ENCODE measurements at places on chromosomes 12 and 14. TPM values are rescaled to one million over a fixed set of nuclear protein-coding genes. Genes with fewer than 3 reads are reported as not detected.

The GPHB5 gene
- not detected for total RNA-seq

The KRT5 gene
- 9.4 TPM for total RNA-seq

The AMHR2 gene
- total RNA-seq: not detected

The RTL1 gene
- not detected for total RNA-seq

The OTUB2 gene
- 2.2 TPM for total RNA-seq

The EPYC gene
- not detected for total RNA-seq

The ATP5F1B gene
- 321 TPM for total RNA-seq

The TAS2R7 gene
- not detected for total RNA-seq

The IAPP gene
- not detected for total RNA-seq

The HSPB8 gene
- total RNA-seq: 1.1 TPM

The SLC10A1 gene
- total RNA-seq: not detected

The MSI1 gene
- total RNA-seq: not detected

The DCAF4 gene
- 43.1 TPM for total RNA-seq

The CDCA3 gene
- total RNA-seq: 3.3 TPM

The PAH gene
- not detected for total RNA-seq

The FAR2 gene
- total RNA-seq: 14.2 TPM

The SLCO1A2 gene
- total RNA-seq: not detected

The TRMT61A gene
- 13.8 TPM for total RNA-seq

The INHBC gene
- not detected for total RNA-seq

The DLK1 gene
- total RNA-seq: not detected

The ANHX gene
- total RNA-seq: not detected

The WSCD2 gene
- not detected for total RNA-seq

The PTPRQ gene
- total RNA-seq: 2.2 TPM

The TMEM179 gene
- not detected for total RNA-seq

The TAC3 gene
- not detected for total RNA-seq

The SYCP3 gene
- total RNA-seq: 0.16 TPM

The RIPK3 gene
- total RNA-seq: 29.0 TPM

The ATL1 gene
- 15.1 TPM for total RNA-seq

The SMCO2 gene
- total RNA-seq: not detected

The NKX2-8 gene
- not detected for total RNA-seq

The HSP90AA1 gene
- 122 TPM for total RNA-seq

The ACSM4 gene
- total RNA-seq: not detected

The ATP2A2 gene
- total RNA-seq: 502 TPM

The MLF2 gene
- 183 TPM for total RNA-seq

The GALNT8 gene
- total RNA-seq: not detected

The EID3 gene
- total RNA-seq: 10.3 TPM

The EFS gene
- total RNA-seq: 28.9 TPM

The NANOG gene
- total RNA-seq: not detected

The OTX2 gene
- not detected for total RNA-seq

The TXNDC16 gene
- 3.6 TPM for total RNA-seq

The GALNT4 gene
- total RNA-seq: 13.8 TPM

The CCDC88C gene
- total RNA-seq: under 0.01 TPM

The HCAR2 gene
- total RNA-seq: not detected

The TOMM20L gene
- total RNA-seq: not detected

The SERPINA6 gene
- total RNA-seq: not detected

The USP44 gene
- 0.12 TPM for total RNA-seq

The HNRNPC gene
- total RNA-seq: 460 TPM

The RNASE3 gene
- not detected for total RNA-seq

The PZP gene
- total RNA-seq: not detected

The GLT1D1 gene
- not detected for total RNA-seq

The ARL1 gene
- 91.2 TPM for total RNA-seq

The NTS gene
- total RNA-seq: not detected

The LRTM2 gene
- total RNA-seq: not detected

The SMOC1 gene
- total RNA-seq: 1.8 TPM

The NGB gene
- not detected for total RNA-seq

The CACNA1C gene
- total RNA-seq: 70.7 TPM

The BDKRB2 gene
- total RNA-seq: 3.5 TPM

The ACOT2 gene
- total RNA-seq: 48.0 TPM

The CLEC6A gene
- total RNA-seq: not detected

The TMEM52B gene
- not detected for total RNA-seq
